DMS 273 treated with DMSO at 0.1 percent for 48 hours (cell line): ENCODE measurements at places on chromosomes 11 and 22.

DNA sequence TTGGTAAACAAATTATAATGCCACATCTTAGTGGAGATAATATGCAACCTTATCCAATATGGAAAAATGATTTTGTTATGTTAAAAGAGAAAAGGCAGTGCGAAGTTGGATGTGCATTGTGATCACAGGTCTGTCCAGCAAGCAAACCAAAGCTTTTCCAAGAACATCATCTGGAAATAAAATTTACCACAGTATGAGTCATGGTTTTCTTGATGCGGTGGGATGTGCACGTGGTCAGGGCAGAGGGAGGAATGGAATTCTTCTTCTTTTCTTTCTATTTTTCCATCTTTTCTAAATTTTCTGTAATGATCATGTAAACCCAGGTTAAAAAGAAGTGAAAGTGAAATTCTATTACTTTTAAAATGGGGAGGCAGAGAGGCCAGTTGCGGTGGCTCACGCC, 169.8 kb downstream of the C11orf91 start:
- DNase-seq, result no peak

GRCh38 chr22:37218771-37219411, 6.6 kb upstream of the SSTR3 start:
- no peak for DNase-seq

DNA sequence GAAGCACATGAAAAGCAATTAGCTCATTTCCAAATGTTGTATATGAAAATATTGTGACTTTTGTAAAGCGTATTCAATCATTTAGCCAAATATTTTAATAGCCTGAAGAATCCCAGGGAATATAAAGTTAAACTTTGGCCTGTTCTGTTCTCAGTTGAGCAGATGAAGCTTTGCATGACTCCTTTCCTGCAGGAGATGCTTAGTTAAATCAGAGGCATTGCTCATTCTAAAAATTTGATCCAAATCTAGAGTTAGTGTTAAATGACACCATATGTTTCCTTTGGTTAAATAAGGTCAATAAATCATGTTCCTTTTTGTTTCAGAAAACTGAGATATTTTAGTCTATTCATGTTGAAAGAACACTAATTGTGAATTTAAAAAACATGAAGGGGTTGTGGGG, 51.2 kb upstream of the BIRC3 start:
- no peak for DNase-seq

DNA sequence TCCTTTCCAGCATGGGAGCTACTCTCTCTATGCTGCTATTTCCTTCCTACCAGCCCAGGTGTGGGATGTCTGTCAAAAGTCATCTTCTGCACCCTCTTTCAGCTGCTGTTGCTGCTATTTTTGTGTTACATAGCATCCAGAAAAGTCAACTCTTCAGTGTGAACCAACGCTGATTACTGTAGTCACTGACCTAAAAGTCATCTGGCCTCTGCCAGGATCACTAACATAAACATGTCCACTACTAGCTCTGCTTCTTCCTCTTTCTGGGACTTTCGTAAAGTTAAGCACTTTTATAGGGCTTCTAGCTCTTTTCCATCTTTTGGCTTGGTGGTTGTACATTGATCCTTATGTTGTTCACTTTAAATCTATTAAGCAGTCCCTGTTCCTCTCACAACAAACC, 90.2 kb upstream of the CARD18 start:
- DNase-seq, result no peak

DNA sequence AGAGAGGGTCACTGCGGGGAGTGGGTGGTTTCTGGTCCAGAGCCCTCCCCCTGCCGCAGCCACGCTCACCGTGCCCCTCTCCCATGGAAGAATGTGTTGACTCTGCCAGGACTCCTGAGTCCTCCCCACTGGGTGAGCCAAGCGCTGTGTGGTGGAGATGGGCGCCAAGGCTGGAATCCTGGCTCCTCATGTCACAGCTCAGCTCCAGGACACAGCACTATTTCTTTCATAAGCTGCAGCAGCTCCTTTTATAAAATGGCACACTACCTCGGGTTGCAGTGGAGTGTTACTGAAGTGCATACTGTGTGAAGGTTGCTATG, 83.9 kb downstream of the FEZ1 start:
- DNase-seq, result no peak

DNA sequence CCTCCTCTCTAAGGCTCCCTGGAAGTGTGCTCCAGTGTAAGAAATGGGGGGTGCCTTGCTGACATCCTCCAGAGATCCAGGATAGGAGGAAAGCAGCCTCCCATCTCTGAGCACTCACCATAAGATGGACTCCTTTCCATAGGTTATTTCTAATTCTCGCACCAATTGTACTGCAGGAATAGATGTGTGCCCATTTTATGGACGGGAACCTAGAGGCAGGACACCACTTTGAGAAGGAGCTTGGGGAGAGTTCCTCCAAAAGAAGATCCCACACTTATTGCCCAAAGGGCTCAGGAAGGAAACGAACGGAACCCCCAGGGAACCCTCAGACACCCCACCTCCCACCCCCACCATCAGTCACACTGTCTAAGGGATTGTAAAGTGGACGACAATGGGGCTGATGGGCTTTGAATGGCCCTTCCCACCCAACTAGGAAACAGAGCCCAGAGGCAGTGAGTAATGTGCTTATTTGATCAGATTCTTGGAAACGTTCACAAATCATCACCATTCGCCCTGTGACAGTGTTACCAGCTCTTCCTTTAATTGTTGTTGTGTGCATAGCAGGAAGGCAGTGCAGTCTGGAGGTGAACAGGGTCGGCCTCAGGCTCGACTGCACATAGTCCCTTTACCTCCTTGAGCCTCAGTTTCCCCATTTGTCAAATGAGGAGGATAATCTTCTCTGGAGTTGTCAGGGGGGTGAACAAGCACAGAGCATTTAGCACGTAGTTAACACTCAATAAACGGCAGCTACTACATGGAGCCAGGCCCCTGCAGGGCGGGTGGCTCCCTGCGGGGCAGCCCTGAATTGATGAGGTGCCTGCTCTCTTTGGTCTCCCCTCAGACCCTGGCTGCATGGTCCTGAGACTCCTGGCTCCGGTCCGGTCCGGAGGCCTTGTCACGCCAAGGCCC, 8.4 kb upstream of the MN1 start:
- no peak for DNase-seq

DNA sequence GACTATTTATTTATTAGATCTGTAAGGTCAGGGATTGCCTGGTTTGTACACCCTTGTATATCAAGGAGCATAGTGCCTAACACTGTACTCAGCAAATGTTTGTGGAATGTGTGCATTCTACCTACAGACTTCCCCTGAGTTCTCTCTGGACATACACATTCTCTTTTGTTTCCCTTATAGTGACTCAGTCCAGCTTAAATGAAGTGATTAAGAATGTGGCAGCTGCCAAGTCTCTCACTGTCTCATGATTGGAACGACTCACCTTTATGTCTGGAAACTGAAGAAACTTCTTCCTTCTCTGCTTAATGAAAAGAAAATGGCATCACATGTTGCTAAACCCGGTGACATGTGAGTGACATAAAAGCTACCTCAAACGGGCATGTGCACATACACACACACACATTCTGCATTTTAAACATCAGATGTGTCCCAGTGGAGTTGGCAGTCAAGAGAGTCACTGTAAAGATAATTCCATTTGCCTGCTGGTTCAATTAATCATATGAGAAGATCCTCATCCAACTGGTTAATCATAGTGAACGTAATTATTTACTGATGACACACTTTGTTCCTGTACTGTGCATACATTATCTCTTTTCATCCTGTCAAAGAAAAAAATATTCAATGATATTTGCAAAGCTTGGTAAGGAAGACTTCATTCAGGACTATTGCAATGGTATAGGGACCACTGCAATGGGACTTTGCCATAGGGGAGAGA, 42.8 kb downstream of the GLYAT start:
- DNase-seq, result no peak

DNA sequence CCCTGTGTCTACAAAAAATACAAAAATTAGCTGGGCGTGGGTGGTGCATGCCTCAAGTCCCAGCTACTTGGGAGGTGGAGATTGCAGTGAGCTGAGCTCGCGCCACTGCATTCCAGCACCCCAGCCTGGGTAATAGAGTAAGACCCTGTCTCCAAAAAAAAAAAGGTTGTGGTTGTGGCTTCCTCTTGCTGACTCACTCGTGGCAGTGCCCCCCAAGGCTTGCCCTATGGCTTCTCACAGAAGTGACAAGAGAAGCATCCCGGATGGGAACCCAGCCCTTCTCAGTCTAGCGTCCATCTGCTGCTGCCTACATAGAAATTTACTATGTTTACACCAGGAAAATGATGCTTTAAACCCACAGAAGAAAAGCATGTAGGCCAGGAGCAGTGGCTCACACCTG, 68.5 kb upstream of the PITPNB start:
- DNase-seq, result no peak

GRCh38 chr11:116110802-116111201, 606.6 kb upstream of the CADM1 start:
- no peak for DNase-seq

DNA sequence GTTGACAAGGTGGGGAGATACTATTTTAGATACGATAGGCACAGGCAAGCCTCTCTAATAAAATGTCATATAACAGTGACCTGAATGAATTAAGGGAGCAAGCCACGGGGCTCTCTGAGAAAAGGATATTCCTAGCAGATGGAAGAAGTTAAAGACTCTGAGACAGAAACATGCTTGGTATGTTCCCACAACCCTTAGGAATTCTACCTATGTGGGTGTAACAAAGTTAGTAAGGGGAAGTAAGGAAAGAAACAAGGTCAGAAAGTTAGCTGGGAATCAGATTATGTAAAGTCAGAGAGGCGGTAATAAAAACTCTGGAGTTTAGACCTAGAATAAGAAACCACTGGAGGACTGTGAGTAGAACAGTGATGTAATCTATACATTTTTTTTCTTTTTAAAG, 59.7 kb upstream of the GDPD4 start:
- DNase-seq, result no peak

GRCh38 chr11:68380786-68381622, 68.6 kb downstream of the LRP5 start:
- no peak for DNase-seq

DNA sequence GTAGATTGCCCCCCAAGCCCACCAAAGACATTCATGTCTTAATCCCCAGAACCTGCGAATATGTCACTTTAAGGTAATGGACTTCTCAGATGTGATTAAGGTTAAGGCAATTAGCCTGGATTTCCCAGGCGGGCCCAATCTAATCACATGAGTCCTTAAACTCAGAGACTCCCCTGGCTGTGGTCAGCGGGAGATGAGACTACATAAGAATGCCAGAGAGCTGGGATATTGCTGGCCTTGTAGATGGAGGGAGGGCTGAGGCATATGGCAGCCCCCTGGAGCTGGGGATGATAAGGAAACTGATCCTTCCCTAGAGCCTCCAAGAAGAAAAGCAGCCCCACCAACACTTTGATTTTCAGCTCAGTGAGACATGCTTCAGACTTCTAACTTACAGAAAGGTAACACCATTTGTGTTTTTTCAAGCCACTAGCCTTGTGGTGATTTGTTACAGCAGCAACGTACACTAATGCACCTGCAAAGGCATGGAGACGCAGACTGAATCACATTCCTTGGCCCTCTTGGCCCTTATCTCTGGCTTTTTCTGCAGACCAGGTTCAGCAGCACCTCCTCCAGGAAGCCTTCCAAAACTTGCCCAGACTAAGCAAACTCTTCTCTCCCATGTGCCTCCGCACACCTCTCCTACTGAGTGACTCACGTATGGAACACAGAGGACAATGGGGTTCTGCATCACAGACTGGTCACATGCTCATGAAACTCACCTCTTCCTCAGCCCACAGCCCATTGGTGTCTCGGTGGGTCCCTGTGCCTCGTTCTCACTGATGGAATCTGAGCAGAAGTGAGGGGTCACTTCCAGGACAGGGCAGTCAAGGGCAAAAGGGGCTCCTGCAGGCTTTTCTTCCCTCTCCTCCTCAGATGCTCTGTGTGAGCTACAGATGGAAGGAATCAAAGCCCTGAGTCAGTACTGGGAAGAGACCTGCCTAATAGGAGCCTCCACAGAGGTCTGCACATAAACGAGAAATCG, 86.3 kb upstream of the HMGXB4 start:
- no peak for DNase-seq

GRCh38 chr22:43418079-43418825, 6.4 kb downstream of the MPPED1 start:
- DNase-seq, result no peak

GRCh38 chr11:106395716-106396349, 318.4 kb downstream of the AASDHPPT start:
- DNase-seq, result no peak

GRCh38 chr11:16909359-16910035, 104.7 kb downstream of the PLEKHA7 start:
- DNase-seq, result no peak

- no peak for DNase-seq
Measured at GRCh38 chr11:105206633-105207032, 67.1 kb upstream of the CARD18 start.

- no peak for DNase-seq
Measured at GRCh38 chr11:78228467-78228866, 39.7 kb downstream of the USP35 start.

DNA sequence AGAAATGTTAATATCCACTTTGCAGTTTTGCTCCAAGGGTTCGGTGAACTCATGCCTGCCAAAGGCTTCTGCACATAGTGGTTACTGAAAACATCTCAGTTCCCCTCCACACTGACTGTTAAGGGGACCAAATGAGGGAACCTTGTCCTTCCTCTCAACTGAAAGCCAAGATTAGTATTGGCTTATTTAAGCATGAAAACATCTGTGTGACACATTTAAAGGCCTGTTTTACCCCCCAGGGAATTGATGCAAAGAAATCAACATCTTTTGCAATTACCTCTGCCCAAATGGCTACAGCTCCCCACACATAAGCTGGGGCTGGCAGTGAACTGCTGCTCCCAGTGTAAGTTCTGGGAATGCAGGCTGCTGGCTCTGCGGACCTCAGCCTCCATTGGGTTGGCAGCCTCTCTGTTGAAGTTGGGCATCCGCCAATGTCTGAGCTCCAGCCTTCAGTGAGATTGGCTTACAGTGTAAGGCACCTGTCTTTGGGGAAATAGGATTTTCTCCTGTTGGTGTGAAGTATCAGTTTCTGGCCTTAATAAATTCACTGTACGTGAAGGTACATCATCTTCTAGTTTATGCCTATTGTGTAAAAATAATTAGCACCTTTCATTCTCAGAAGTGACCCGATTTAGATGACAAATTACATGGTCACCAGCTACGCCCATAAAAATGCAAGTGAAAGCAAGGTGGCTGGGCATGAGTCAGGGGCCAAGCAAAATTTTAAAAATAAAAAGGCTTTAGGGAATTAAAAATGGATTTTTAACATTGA, 213.4 kb upstream of the SYN3 start:
- no peak for DNase-seq

DNA sequence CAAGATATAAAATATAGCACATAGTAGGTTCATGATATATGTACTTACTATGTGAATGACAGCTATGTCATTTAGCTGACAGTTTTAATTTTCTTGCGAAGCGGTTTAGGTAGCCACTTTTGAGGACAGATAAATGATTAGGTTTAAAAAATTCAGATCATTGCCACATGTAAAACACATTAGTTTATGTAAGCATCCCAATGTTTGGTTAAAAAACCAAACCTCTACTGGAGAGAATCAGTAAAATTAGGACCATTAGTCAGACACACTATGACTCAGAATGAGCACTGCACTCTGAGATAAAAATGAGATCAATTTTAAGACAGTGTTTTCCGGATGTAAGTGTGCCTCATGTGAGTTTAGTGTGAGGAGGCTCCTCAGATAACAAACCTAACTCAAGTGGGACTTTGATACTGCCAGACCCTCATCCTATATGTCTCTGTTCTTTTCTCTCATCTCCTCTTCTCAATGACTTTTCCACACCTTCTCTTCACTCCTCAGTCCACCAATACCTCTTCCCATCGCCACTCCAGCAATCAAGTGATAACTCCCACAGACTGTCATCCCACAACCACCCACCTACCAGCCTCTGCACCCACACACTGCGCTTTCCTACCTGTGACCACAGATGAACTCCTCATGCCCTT, 6.8 kb upstream of the OR2AT4 start:
- DNase-seq, result no peak
